ENCODE measurements at places on chromosomes 2 and 18.

- DNase-seq = no peak
These were observed 125.0 kb upstream of the DLX2 start for GRCh38 chr2:172227719-172228118.

DNA sequence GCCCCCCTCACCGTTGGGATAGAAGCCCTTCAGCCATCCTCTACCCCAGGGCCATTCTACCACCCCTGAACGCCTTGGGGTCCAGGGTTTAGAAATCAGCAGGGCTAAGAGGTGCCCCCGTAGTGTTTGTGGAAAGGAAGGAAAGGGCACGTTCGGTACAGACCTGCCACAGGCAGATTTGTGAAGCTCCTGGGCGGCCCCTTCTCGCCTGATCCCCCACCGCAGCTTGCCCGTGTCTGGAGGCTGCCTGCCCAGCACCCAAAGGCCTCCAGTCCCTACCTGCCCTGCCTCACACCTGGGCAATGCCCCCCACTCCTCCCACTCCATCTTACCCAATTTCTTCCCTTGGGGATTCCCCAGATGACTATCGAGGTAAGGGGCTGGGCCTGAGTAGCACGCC, 21.2 kb downstream of the ATP6V1C2 start:
- no peak for DNase-seq

DNA sequence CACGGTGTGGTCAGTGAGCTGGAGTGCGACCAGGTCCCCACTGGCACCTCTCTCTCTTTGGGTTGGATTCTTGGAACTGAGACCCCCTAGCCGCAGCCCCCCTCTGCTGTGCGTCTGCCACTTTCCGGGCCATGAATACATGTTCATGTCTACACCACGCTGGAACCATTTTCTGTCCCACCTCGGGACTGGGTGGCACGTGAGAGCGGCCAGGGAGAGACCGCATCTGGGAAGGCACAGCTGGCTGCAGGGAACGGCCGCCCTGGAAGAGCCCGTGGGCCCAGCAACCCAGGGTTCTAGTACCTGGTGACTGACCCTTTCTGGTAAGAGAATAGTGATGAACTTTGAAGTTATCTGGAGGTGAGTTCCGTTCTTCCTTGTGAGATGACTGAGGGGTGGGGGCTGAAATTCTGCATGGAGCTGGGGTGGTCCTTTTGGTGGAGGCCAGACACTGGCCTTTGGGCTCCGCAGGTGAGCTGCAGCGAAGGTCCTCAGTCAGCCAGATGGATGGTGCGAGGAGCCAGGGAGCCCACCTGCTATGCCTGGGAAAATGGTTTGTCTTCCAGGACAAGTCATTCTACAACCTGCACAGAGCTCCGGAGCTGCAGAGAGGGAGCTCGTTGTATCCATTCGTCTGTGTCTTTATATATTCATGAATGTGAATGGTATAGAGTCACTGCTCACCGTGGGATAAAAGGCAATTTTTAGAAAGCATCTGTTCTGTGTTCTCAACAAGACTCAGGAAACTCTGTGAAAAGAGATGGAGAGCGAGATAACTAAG, 223.5 kb downstream of the NDUFA10 start:
- DNase-seq = no peak

DNA sequence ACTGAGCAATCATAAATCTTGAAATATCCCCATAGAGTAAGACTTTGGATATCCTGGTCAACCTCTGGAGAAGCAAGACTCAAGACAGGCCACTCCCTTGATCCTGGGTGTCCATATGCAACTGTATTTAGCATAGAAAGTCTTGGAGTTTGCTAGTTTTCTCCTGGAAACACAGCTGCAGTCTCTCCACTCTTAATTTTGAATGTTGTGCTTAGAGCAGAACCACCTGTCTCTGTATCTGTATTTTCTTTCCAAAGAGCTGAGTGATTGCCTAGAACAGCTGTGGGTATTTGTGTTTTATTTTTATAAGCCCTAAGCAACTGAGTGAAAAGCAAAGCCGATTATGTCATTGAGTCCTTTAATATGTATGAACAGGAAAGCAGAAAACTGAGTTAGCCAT, 64.1 kb upstream of the ADAM23 start:
- no peak for DNase-seq

DNA sequence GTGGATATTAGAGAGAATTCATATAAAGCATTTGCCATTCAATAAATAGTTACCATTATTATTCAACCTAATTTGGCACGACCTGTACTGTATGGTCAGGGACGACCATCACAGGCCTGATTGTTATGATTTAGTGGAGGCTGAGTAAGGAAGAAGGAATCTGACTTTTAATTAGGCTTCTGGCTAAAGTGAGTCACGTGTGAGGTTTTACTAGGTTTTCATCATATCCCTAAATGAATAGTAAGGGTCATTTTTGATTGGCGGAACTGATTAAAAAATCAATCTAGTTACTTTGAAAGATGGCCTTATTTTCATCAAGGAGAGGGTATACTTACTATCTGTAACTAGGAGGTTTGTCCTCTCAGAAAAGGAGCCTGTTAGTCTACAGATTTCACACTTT, 143.4 kb downstream of the ADCYAP1 start:
- DNase-seq = no peak

DNA sequence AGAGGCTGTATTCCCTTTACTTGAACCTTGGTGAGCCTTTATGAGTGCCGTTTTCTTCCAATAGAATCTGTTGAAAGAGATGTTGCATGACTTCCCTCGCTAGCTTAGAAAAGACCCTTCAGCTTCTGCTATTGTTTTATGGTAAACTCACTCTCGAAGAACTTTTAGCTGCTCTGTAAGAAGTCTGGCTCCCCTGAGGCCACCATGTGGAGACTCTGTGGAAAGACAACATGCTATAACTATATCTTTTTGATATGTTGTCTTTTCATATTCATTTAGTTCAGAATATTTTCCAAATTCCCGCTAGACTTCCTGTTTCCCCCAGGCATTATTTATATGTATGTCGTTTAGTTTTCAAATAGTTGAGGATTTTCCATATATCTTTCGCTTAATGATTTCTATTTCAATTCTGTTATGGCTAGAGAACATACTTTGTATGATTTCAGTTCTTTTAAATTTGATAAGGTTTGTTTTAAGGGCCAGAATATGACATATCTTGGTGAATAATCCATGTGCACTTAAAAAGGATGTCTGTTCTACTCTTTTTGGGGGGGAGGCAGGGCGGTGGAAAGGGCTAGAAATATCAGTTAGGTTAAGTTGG, 64.1 kb downstream of the PTPN4 start:
- peak; percentile 23 for DNase-seq

- peak; percentile 74 for DNase-seq
These were observed 725 bp downstream of the FBXO48 start for GRCh38 chr2:68466361-68466777.

DNA sequence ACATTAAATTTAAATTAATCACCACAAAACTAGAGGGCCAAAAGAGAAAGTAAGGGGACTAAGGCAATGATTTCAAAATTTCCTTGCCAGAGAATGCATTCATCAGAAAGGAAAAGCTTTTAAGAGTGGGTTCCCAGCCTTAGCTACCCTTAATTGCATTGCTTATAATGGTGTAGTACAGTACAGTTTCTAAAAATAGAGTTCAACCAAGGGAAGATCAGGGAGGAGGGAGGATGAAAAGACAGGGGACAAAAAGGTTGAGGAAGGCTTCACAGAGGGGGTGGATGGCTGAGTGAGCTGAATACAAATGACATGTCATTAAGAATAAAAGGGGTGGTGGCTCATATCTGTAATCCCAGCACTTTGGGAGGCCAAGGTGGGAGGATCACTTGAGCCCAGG, 119.9 kb downstream of the RBMS1 start:
- DNase-seq = no peak

GRCh38 chr2:224969633-224970260, 72.5 kb downstream of the DOCK10 start:
- DNase-seq = no peak

GRCh38 chr18:57083485-57083884, 63.4 kb upstream of the BOD1L2 start:
- no peak for DNase-seq

DNA sequence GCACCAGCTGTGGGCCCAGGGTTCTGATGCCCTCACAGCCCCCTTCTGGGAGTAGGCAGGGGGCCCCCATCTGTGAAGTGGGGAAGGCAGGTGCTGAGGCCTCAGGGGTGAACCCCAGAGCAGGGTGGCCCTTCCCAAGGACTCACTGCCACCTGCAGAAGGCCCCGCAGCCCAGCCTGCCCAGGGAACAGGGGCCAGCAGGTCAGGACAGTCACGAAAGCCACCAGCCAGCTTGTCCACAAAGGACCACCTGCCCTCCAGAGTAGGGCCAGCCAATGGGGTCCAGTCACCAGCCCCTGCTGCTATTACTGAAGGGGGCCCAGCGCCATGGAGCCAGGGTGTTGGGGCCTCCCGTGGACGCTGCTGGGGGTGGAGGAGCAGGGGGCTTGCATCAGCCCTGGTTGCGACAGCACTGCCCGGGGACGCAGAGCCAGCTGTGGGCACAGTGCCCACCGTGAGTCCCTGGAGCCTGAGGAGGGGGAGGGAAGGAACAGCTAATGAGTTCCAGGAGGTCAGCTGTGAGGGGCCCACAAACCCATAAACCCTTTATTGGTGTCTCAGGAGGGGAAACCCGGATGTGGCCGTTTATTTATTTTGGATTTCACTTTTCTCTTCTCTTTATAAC, 11.5 kb upstream of the SNED1 start:
- DNase-seq = no peak

DNA sequence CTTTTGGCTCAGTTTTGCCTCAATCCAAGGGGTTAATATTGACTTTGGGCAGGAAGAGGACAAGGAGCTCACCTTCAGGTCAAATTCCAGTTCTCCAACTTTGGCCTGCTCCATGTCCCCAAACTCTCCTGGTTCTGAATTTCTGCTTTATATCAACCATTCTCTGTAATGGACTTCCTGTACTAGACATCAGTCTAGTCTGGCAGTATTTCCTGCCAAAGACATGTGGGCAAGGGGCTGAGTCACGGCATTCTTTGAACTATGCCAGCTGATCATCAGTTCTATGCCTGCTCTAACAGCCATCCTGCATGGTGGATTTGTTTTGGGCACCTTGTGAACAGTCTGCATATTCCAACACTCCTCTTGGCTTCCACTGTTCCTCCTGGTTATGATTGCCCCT, 199.4 kb downstream of the ZEB2 start:
- DNase-seq = peak; percentile 54

DNA sequence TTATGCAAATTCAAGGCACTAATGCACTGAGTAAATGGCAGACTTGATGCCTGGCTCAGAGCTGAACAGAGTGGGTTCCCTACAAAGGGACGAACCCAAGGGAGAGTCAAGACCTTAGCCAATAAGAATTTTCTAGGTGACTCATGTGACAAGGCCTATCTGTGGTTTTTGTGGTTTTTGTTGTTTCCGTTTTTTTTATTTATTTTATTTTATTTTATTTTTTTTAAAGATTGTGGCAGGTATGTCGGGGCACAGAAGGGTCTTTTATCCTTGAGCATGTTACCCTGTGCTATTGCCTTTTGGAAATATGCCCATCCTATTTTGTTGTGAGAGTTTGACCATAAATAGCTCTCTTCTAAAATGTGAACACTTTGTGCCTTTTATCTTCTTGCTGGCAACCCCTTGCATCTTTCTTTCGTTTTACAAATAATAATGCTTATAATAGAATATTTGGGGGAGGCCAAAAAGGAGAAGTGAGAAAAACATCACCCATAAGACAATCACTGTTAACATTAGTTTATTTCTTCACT, 113.4 kb upstream of the AQP4 start:
- no peak for DNase-seq

GRCh38 chr18:11669948-11670275, 19.2 kb upstream of the GNAL start:
- no peak for DNase-seq

- peak; percentile 14 for DNase-seq
These were observed 108.5 kb upstream of the COL5A2 start for GRCh38 chr2:189287982-189288521.

DNA sequence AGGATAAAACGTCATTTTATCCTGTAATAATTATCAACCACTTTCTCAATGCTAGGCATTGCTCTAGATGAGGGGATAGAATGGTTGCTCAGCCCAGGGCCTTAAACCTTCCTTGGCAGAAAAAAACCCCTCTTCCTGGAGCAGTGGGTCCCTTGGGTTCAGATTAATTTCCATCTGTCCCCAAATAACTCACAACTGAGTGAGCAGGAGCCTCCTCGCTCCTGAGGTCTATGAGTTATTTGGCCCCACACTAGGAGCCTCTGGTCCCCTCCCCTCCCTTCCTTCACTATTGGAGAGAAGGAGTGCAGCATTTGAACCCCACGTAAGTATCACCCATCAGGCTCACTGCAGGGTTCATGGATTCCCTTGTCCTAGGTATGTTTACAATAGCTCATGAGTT, 157.5 kb upstream of the FHL2 start:
- DNase-seq = no peak

- no peak for DNase-seq
These were observed 41.0 kb downstream of the CDKL4 start for GRCh38 chr2:39202639-39203369.

GRCh38 chr18:21451851-21452250, 148.7 kb downstream of the ESCO1 start:
- DNase-seq = no peak

- DNase-seq = no peak
These were observed 159.1 kb downstream of the GALNT1 start for GRCh38 chr18:35740656-35741055.

DNA sequence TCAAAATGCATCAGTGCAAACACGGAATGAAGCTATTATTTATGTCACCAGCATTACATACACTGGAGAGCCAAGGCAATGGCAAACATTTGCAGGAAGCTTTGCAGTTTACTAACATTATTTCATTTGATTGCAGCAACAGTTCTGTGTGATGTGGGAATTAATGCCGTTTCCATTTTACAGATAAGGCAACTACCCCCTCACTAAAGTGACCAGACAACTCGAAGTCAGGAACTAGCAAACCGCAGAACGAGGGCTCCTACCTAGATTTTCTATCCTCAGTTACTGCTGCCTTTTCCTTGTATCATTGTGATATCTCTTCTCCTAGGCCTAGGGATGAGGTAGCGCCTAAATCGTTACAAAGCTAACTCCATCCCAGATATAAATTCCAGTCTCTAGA, 85.5 kb downstream of the COLEC12 start:
- no peak for DNase-seq

All from central memory CD4-positive, alpha-beta T cell (primary cell).